ENCODE measurements at places on chromosomes 6 and 20. TPM values are rescaled to one million over a fixed set of nuclear protein-coding genes. Genes with fewer than 3 reads are reported as not detected.

Gene PLA2G7
- 2.8 TPM for total RNA-seq

Gene KDM1B
- total RNA-seq, result 9.0 TPM

DNA sequence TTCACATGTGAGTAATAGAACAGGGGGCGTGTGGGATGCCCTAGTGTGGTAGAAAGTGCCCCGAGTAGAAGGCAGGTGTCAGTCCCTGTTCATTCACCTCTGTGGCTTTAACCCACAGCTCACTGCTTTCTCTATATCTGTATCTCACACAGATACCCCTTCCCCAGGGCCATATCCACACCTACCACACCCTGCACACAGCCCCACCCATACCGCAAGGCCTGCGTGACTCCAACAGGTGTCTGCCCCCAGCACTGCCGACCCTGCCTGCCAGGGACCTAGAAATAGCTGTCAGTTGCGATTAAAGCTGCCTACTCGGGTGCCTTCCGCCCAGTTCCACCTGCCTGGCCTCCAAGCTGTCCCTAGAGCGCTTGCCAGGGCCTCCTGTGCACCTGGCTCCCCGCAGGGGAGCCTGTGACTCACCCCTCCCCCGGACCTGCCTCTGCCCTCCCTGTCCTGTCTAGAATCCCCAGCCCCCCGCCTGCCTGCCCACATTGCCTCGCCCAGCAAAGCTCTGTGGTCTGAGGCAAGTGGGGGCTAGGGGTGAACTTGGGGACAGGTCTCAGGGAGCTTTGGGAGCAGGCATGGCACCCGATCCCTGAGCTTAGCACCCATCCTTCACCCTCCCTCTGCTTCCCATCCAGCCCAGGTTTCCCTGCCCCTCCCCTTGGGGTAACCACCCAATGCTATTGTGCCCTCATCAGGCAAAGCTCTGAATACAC, 38.3 kb upstream of the ID1 start:
- peak; percentile 69 for DNase-seq

Gene RHAG
- total RNA-seq, result not detected

DNA sequence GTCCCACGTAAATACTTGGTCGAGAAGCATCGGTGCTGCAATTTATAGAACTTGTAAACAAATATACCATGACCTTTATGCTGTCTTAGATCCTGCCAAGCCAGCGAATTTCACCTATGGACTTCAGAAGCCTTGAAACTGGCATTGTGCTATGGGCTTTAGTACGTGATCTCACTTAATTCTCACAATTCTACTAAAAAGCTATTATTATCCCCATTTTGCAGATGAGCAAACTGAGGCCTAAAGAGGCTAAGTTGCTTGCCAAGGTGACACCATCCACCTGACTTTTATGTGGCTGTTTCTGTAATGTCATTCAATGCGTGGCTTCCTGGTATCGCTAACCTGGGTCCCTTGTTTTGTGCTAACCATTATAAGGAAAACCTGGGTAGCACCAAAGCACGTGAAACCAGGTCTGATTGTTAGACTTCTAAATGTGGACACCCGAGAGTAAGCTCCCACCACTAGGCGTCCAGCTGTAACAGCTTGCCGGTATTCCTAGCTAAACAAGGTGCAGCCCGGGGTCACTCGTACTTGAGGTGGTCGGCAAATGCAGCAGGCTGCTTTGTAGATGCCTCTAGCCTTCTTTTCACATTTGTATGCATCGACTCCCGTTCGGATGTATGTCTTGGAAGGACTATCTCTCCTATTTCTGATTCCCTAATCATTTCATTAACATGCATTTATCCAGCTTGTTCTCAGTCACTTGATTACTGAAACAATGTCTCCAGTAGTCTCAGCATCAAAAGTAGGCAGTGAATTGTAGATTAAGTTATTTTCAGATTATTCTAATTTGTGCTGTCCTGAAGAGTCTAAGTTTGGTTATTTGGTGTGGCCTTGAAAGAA, 1.1 kb downstream of the SYNJ2 start:
- DNase-seq, result peak; percentile 47

Gene FILIP1
- 3.7 TPM for total RNA-seq

- no peak for DNase-seq
Observed at GRCh38 chr6:50815436-50816114, 3.1 kb upstream of the TFAP2B start.

- DNase-seq, result no peak
Observed at GRCh38 chr6:121344539-121344938, 10.3 kb upstream of the TBC1D32 start.

- no peak for DNase-seq
Observed at GRCh38 chr6:34273242-34273805, 24.5 kb upstream of the SMIM29 start.

- no peak for DNase-seq
Observed at GRCh38 chr20:44891826-44892225, 6.3 kb downstream of the YWHAB start.

GRCh38 chr6:42996513-42996912, 12.1 kb downstream of the PPP2R5D start:
- no peak for DNase-seq

DNA sequence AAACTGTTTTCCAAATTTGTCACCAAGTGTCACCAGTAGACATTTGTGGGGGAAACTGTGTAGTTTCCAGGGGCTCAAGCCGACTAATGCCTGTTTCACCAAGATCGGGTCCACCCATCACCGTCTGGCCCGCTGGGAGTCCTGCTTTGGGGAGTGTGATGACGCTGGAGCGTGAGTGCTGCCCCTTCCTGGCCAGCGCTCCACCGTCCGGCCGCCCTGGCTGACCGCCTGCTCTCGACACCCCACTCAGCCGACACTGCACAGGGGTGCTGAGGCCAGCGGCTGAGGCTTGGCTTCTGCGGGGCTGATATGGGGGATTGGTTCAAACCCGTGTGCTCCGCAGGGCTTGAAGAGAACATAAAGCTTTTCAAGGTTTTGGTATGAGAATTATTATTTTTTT, 160.1 kb downstream of the SMOC2 start:
- DNase-seq, result no peak

DNA sequence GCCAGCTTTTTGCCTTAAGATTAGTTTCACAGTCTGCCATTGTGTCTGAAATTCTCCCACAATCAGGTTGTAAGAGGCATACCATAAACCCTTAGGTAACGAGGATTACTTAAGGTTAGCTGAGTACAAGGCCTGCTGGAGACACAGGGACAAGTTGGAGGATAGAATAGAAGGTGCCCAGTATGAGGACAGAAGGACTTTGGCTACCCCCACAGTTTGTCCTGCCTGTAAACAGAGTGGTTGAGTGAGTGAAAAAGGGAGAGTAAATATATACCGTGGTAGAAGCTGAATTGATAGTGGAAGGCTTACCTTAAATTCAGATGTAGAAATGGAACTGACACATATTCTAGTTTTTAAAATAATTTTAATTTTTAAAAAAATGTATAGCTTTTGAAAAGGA, 19.3 kb downstream of the RPRD1B start:
- no peak for DNase-seq

GRCh38 chr6:144234935-144235334, 50.2 kb upstream of the UTRN start:
- DNase-seq, result peak; percentile 67

GRCh38 chr6:160391419-160392116, 43.4 kb downstream of the SLC22A3 start:
- DNase-seq, result no peak

Gene ENPP1
- total RNA-seq, result 46.9 TPM

DNA sequence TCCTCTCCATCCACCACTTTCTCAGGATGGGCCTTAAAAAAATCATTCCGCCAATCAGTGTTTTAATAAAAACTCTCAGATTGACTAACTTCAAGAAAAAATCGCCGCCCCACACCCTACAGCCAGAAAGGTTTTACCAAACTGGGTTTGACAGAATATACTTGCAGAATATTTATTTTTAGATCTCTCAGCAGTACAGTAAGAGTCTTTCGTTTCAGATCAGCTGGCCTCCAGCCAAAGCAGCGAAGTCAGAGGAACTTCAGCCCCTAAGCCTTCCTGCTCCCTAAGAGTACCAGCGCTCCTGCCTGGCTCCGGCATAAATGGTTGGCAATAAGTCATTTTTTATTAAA, 24.7 kb downstream of the TBC1D7 start:
- no peak for DNase-seq

GRCh38 chr6:132364306-132365074, 36.8 kb downstream of the MOXD1 start:
- DNase-seq, result no peak

GRCh38 chr6:75044846-75045245, 161.0 kb downstream of the COL12A1 start:
- DNase-seq, result no peak

DNA sequence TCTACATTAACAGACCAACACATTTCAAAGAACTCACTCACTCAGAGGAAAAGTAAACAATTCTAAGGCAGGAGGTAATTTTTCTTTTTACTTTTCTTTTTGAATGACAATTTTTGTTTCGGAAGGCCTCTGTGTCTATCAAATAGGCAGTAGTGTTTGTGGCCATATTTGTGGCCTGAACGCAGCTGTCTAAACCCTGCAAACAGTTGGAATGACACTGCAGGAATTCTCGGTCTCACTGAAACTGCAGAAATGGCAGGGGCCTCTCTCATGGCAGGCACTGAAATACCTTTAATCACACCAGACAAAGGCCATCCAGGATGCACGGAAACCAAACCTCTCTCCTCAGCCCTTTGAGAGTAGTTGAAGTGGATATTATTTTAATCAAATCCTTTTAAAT, 30.4 kb downstream of the FYN start:
- peak; percentile 57 for DNase-seq

GRCh38 chr6:71268735-71269437, 19.7 kb upstream of the OGFRL1 start:
- DNase-seq, result no peak

DNA sequence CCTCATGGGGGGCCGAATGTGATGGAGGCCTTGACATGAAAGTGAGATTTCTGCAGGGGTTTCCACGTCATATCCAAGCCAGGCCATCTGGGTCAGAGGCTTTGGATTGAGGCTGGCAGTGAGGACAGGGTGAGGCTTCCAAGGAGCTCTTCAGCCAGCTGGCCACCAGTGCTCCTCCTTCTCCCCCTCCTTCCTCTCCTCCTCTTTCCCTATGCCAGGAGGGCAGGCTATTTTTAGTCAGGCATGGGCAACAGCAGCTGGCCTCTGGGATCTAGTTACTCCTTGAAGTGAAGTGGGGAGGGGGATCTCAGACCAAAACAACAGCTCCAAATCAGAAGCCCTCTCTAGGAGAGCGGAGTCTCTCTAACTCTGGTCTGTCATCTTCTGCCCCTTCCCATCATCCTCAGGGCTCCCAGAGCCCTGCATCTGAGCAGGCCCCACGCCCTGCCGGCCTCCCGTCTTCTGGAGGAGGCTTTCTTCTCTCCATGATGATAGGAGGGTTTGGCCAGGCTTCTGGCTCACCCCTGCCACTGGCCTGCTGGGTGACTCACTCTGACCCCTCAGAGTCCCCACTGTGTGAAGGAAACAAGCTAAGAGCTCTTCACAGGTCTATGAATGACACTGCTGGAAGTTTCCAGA, 612 bp downstream of the TNNC2 start:
- DNase-seq, result no peak
